Cardiac septum (tissue), 1 donor: ENCODE measurements at places on chromosomes 7 and 10. TPM values are rescaled to one million over a fixed set of nuclear protein-coding genes. Genes with fewer than 3 reads are reported as not detected.

GBX1 gene
- total RNA-seq, result 0.57 TPM

DNA sequence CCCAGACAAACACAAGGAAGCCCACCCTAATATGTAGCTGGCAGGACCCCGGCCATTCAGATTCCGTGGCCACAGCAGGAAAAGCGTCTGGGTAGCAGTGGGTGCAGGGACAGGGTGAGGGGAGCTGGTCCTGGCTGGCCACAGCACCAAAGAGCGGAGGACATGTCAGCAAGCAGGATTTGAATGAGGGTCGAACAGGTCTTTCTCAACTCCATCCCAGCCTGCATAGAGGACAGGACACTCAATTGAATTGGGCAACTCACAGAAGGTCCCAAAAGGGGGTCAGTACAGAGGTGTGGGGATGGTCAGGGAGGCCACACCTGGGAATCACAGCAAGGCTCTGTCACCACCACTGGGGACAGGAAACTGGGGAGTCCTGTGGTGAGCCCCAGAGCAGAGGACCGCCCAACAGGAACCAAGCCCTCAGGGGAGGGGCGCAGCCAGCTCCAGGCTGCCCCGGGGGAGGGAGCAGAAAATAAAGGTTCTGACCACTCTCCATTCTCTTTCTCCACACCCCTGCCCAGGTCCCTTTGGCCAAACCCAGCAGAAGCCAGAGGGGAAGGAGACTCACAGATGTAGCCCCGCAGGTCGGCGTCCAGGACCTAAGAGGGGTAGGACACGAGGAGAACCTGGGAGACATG, 108.7 kb upstream of the PPP2R2D start:
- DNase-seq, result peak; percentile 44

DNA sequence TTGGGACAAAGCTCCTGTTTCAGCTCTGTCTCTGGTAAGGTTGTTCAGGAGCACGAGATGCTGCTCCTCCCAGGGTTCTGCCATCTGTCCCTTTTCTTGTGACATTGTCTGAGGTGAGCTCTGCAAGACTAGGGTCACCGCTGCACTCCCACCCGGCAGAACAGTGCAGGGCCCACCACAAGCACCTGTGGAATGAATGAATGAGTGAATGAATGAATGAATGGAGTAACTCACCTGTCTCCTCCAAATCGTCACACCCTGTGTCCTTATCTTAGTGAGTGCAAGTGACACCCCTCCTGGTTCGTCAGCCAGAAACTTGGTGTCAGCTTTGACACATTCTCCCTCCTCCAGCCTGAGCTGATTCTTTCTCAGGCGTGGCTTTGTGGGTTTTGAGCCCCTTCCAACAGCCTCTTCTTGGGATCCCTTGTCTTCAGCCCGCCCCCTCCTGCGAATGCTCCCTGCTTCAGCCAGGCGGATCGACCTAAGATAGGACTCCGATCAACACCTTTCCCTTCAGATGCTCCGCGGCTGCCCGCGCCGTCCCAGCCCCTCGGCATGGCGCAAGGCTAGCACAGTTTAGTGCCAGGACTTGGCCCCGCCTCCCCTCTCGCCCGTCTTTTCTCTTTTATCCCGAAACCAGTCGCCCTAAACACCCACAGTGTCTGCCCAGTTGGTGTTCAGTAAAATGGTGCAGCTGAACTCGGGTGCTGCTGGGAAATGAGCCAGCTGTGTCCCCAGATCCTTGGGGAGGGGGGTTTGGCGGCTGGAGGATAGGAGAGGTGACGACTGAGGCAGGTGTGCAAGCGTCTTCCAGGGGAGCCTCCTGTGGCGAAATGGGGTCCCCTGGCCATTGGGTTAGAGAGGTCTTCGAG, 89.3 kb downstream of the BEND7 start:
- no peak for DNase-seq

CUZD1 gene
- total RNA-seq, result 0.35 TPM

GRCh38 chr10:133282846-133283390, 6.2 kb upstream of the ADAM8 start:
- no peak for DNase-seq

DNA sequence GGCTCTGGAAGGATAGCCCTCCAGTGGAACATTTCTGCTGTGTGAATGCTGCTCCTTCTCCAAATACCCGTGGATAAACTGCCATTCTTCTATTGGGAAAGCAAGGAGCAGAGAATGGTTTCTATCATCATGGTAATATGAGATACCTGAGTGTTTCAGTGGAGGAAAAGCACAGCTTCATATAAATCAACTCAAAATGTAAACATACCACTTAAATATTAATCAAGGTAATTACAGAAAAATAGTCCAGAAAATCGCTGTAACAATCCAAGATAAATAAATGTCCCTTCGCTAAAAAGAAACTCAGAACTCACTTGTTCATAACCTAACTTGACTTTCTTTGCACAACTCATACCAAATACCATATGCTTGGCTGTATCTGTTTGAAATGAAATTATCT, 635.8 kb downstream of the PARD3 start:
- DNase-seq, result no peak

GRCh38 chr10:19816411-19817230, at the start of gene PLXDC2:
Gene PLXDC2 (plus strand): TSS chr10:19816432.
- DNase-seq, result peak; percentile 83

OPN1SW gene
- total RNA-seq, result not detected

DNA sequence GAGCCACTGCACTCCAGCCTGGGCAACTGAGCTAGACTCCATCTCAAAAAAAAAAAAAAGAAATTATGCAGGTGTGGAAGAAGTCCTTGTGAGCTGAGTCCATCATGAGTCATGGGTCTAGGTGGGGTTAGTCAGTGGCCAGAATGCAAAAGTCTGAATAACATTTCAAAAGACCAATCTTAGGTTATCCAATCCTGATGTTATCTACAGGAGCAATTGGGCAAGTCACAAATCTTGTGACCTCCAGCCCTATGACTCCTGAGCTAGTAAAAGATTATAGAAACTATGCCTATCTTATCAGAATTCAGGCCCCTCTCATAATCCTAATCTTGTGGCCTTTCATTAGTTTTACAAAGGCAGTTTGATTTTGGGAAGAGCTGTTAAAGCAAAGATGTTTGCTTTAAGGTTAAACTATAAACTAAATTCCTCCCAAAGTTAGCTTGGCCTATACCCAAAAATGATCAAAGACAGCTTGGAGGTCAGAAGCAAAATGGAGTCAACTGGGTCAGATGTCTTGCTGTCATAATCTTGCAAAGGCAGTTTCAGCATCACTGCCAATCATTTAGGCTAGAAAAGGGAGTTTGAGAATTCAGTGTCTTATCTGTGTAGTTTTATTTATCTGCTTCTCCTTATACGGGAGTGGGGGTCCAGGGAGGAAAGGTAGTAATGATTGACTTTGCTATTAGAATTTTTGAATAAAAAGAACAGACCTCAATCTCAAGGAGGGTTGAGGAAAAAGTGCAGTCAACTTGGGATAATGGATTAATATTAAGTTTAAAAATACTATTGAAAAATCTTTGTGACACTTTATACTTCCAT, 71.2 kb upstream of the TRIM24 start:
- no peak for DNase-seq

DNA sequence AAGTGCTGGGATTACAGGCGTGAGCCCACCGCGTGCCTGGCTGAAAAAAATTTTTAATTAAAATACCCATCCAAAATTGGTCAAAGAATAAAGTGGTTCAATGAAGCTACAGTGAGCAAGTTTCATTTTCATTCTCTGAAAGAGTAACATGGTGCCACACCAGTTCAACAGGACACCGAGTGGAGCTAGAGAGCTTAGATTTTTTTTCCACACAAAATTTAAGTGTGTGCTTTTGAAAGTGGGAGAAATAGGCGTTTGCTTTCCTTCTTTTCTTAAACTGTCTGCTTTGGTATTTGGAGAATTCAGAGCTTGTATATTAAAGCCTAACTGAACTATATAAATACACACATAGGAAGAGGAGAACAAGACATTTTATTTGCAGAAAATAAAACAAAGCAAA, 43.4 kb downstream of the BPGM start:
- DNase-seq, result no peak

DNA sequence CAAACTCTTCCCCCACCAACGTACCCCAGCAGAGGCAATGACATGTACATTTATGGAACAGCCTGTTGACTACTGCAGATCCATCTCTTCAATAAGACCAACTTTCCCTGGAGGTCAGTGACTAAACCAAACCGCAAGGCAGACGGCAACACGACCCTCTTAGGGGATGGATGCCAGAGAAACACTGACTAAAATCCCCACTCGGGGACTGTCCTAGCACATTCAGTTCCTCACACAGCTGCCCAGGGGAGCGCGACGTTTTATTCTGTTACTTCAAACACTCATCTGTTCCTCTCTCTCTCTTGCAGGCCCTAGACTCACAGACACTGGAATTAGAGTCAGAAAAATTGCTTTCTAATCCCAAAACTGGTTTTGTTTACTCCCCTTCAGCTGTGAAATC, 146.5 kb upstream of the PRSS1 start:
- no peak for DNase-seq
